CD8-positive, alpha-beta memory T cell (primary cell): ENCODE measurements at places on chromosomes 4 and X. TPM values are rescaled to one million over a fixed set of nuclear protein-coding genes. Genes with fewer than 3 reads are reported as not detected.

DNA sequence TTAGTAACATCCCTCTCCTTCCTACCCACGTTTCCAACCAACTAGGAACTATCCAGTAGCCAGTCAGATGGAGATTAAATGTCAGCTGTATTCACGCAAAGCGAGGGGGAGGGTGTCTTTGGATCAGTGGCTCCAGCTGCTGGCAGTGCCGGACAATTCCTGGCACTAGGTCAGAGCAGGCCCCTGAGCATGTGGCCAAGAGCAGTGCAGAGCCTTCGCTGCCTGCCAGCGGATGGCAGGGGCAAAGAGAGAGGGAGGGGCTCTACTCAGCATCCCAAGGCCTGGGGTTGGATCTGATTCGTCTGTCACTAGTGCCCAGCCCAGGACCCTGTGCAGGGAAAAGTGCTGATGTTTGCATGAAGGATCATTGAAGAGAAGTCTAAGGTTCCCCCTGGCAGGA is 28.7 kb upstream of the JAKMIP1 start:
- no peaks in the 10 kb centered on the region for H3K27me3 ChIP-seq
- no peak for DNase-seq
- H3K36me3 ChIP-seq: no peaks in the 10 kb centered on the region
- H3K4me1 ChIP-seq: no peaks in the 10 kb centered on the region
- no peak overlapping the region for H3K4me3 ChIP-seq
- no peak overlapping the region for H3K27ac ChIP-seq

- peaks cover 5% of the 10 kb centered on the region for H3K36me3 ChIP-seq
- no peaks in the 10 kb centered on the region for H3K27me3 ChIP-seq
- H3K27ac ChIP-seq: no peak overlapping the region
- no peak for DNase-seq
Measured at GRCh38 chrX:63702556-63702955, 82.5 kb downstream of the ARHGEF9 start.

DNA sequence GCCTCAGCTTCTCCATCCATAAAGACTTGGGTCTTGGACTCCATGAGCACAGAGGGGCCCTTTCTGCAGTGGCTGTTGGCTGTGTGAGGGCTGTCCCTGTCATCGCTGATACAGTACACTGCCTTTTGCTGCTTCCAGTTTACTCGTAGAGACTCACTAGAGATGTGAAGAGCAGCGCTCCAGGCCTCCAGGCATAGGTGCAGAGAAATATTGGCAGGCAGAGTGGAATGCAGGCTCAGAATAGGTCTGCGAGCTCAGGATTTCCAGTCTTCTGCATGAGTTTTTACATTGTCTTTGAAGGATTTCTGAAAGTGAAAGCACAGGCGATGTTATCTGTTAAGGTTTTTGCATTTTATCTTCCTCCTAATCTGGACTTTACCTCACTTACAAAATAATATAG is 97.4 kb downstream of the AASDH start:
- no peaks in the 10 kb centered on the region for H3K4me1 ChIP-seq
- H3K27ac ChIP-seq: no peak overlapping the region
- H3K27me3 ChIP-seq: no peaks in the 10 kb centered on the region
- no peaks in the 10 kb centered on the region for H3K36me3 ChIP-seq
- DNase-seq: no peak

DNA sequence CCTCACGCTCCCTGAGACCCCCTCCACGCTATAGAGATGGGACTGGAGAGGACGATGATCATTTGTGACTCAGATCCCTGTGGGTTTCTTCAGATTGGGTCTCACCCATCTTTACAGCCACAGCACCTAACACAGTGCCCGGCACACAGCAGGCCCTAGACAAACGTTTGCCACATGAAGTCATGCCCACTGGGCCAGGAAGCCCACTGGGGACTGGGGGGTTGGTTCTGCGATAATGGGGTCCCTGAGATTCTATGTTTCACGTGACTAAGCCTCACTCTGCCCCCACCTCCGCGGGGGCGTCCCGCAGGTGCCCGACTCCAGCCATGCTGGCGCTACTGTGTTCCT is 3.8 kb downstream of the SOD3 start:
- H3K4me1 ChIP-seq: no peaks in the 10 kb centered on the region
- H3K36me3 ChIP-seq: no peaks in the 10 kb centered on the region
- no peak for DNase-seq
- H3K27ac ChIP-seq: no peak overlapping the region
- no peak overlapping the region for H3K4me3 ChIP-seq
- no peaks in the 10 kb centered on the region for H3K27me3 ChIP-seq

- no peaks in the 10 kb centered on the region for H3K27me3 ChIP-seq
- H3K27ac ChIP-seq: no peak overlapping the region
- no peaks in the 10 kb centered on the region for H3K36me3 ChIP-seq
Measured at GRCh38 chrX:111008126-111008525, 87.9 kb upstream of the PAK3 start.

GRCh38 chrX:118497180-118497818 is 1.7 kb downstream of the DOCK11 start:
- peaks cover 42% of the 10 kb centered on the region for H3K4me1 ChIP-seq
- no peak for DNase-seq
- H3K36me3 ChIP-seq: no peaks in the 10 kb centered on the region
- H3K27me3 ChIP-seq: no peaks in the 10 kb centered on the region
- peak overlapping the region; percentile 90 for H3K27ac ChIP-seq
- H3K4me3 ChIP-seq: peak overlapping the region; percentile 84

- H3K4me3 ChIP-seq: no peak overlapping the region
- H3K27me3 ChIP-seq: no peaks in the 10 kb centered on the region
- H3K36me3 ChIP-seq: peaks cover 36% of the 10 kb centered on the region
- peaks cover 17% of the 10 kb centered on the region for H3K4me1 ChIP-seq
- DNase-seq: no peak
- no peak overlapping the region for H3K27ac ChIP-seq
Measured at GRCh38 chr4:2824329-2824835, 19.3 kb upstream of the ADD1 start.

- DNase-seq: no peak
- no peak overlapping the region for H3K27ac ChIP-seq
- no peaks in the 10 kb centered on the region for H3K27me3 ChIP-seq
Measured at GRCh38 chrX:69311936-69312670, 146.8 kb upstream of the PJA1 start.

GRCh38 chrX:39499996-39500395 is 597.8 kb downstream of the BCOR start:
- H3K4me3 ChIP-seq: no peak overlapping the region
- H3K27me3 ChIP-seq: no peaks in the 10 kb centered on the region
- no peaks in the 10 kb centered on the region for H3K4me1 ChIP-seq
- DNase-seq: no peak
- no peaks in the 10 kb centered on the region for H3K36me3 ChIP-seq

DNA sequence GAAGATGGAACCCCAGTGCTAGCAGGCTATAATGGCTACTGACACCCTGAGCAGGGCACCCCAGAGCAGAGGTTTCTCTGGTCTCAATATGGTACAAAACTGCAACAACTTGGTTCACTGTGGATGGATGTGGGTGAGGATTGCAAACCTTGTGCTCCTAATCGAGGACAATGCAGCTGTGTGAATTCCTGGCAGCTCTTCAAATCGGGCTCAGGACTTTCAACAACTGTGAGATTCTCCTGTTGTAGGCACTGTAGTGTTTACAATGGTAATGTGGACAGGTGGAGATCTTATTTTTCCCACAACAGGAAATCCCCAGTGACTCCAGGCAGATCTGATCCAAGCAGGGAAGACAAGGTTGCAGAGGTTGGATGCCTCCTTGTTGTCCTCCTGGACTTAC is 101.5 kb downstream of the RCHY1 start:
- no peak overlapping the region for H3K4me3 ChIP-seq
- DNase-seq: no peak
- peaks cover 7% of the 10 kb centered on the region for H3K27me3 ChIP-seq
- no peaks in the 10 kb centered on the region for H3K4me1 ChIP-seq
- no peak overlapping the region for H3K27ac ChIP-seq

DNA sequence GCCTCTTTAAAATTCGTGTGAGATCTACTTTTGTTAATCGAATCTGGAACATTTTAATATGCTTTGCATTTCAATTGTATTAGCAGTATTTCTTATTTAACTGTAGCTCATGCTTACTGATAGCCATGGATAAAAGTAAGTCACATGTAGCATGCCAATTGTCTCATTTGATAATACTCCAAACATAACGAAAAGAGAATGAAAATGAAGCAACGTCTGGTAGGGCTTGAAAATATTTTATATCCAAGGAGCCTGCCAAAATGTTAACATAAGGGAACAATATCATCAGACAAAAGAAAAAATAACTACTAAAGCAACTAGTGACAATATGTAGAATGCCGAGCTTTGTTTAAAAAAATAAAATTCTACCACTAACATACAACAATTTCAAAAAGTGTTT is 94.1 kb upstream of the MID1 start:
- no peaks in the 10 kb centered on the region for H3K36me3 ChIP-seq
- H3K4me3 ChIP-seq: no peak overlapping the region
- no peak for DNase-seq
- no peaks in the 10 kb centered on the region for H3K4me1 ChIP-seq

GRCh38 chrX:101460669-101461068 is 24.6 kb upstream of the ARMCX4 start:
- H3K27ac ChIP-seq: no peak overlapping the region
- H3K36me3 ChIP-seq: no peaks in the 10 kb centered on the region
- no peaks in the 10 kb centered on the region for H3K4me1 ChIP-seq
- DNase-seq: no peak

GRCh38 chr4:183871581-183871980 is 33.5 kb upstream of the STOX2 start:
- H3K27ac ChIP-seq: no peak overlapping the region
- DNase-seq: no peak
- no peaks in the 10 kb centered on the region for H3K4me1 ChIP-seq
- no peaks in the 10 kb centered on the region for H3K27me3 ChIP-seq

- no peaks in the 10 kb centered on the region for H3K36me3 ChIP-seq
- no peaks in the 10 kb centered on the region for H3K27me3 ChIP-seq
- peak overlapping the region; percentile 67 for H3K4me3 ChIP-seq
- peak overlapping the region; percentile 47 for H3K27ac ChIP-seq
Measured at GRCh38 chrX:66728818-66729271, 90.0 kb upstream of the EDA2R start.

DNA sequence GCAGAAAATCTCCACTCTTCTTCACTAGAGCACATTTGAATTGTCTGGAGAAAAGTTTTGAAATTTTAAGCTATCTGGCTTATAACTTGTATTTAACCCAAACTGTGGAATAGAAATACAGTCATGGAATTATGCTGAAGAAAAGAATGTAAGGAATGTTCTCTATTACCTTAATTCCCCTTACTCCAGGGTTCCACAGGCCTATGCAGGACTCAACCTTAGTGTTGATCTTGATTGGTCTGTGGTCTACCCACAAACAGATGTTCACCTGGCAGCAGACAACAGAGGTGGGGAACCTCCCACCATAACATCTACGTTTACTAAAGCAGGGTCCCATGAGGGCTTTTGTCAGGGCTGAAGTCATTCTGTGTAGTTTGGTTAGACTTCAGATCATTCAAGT is 189.3 kb upstream of the GPRIN3 start:
- no peaks in the 10 kb centered on the region for H3K27me3 ChIP-seq
- no peak overlapping the region for H3K27ac ChIP-seq
- no peak overlapping the region for H3K4me3 ChIP-seq
- H3K4me1 ChIP-seq: no peaks in the 10 kb centered on the region
- no peak for DNase-seq
- H3K36me3 ChIP-seq: no peaks in the 10 kb centered on the region

DNA sequence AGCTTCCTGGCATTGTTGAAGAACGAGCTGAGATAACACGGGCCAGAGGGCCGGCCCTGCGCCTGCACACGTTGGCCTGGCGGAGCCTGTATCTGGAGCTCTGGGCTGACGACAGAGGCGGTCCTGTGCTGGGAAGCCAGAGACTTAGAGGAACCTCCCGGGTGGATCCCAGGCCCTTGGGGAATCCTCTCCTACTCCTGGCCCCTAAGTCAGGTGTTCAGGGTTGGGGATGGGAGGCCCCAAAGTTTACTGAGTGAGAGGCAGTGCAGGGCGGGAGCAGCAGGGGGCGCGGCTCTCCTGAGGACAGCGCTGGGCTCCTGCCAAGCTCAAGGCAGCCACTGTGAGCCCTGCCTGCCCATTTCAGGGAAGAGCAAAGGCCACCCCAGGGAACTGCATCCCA is 2.5 kb upstream of the HTRA3 start:
- no peak for DNase-seq
- no peak overlapping the region for H3K4me3 ChIP-seq
- H3K36me3 ChIP-seq: no peaks in the 10 kb centered on the region

- H3K36me3 ChIP-seq: no peaks in the 10 kb centered on the region
- no peak overlapping the region for H3K4me3 ChIP-seq
- H3K4me1 ChIP-seq: no peaks in the 10 kb centered on the region
- H3K27me3 ChIP-seq: no peaks in the 10 kb centered on the region
- peak; percentile 13 for DNase-seq
Measured at GRCh38 chrX:9420275-9421265, 44.3 kb upstream of the TBL1X start.

DNA sequence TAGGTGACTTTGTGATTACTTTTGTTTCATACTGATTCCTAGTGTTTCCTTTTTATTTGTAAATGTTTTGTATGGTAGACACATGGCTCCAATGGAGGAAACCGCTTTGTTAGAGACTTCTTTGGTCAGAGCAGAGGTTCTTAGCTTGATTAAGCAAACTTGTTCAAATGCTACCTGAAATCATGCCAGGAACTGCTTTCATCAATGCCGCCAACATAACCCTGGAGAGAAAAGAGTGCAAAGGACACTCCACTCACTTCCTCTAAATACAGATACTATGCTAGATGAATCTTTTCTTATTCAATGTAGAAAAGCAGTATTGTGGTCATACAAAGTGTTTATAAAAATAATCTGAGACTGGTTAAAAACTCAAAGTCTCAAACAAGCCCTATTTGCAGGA is 25.7 kb upstream of the COX7B2 start:
- H3K4me1 ChIP-seq: no peaks in the 10 kb centered on the region
- no peak for DNase-seq
- no peaks in the 10 kb centered on the region for H3K27me3 ChIP-seq
- H3K27ac ChIP-seq: no peak overlapping the region
- no peak overlapping the region for H3K4me3 ChIP-seq
- no peaks in the 10 kb centered on the region for H3K36me3 ChIP-seq

DNA sequence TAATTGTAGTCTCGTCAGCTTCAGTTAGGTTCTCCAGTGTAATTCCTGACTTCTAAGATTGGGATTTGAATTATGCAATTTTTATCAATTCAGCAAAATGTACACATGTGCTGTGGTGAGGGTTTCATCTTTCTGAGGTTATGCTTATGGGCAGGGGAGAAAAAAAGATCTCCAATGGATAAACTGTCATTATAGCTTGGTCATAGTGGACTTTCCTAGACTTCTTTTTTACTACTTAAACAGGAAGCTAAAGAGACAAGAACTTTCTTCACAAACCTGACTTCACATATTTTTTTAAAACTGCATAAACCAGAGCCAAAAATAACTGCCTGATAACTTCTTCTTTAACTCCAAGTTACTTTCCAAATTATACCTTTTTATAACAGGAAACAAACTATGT is 21.7 kb upstream of the SPP1 start:
- no peaks in the 10 kb centered on the region for H3K27me3 ChIP-seq
- no peak for DNase-seq
- no peaks in the 10 kb centered on the region for H3K4me1 ChIP-seq
- H3K27ac ChIP-seq: no peak overlapping the region
- no peak overlapping the region for H3K4me3 ChIP-seq

- H3K4me3 ChIP-seq: no peak overlapping the region
- no peaks in the 10 kb centered on the region for H3K4me1 ChIP-seq
- H3K27me3 ChIP-seq: no peaks in the 10 kb centered on the region
- H3K27ac ChIP-seq: no peak overlapping the region
- DNase-seq: no peak
Measured at GRCh38 chr4:7183161-7183560, 9.2 kb upstream of the SORCS2 start.

Gene MAGEA2B
- not detected for total RNA-seq

Gene FUNDC1
- total RNA-seq: 12.0 TPM

Gene NEUROG2
- total RNA-seq: not detected

Gene CHRNA9
- not detected for total RNA-seq

Gene GABRG1
- total RNA-seq: not detected
